ENCODE measurements at places on chromosomes 11 and 22. TPM values are rescaled to one million over a fixed set of nuclear protein-coding genes. Genes with fewer than 3 reads are reported as not detected.

Gene HTR3A
- total RNA-seq: not detected

Gene GRIK4
- 8.4 TPM for total RNA-seq

Gene SCUBE2
- 2.2 TPM for total RNA-seq

Gene MPPED2
- 0.20 TPM for total RNA-seq

Gene APOL5
- not detected for total RNA-seq

Gene OR51B5
- 0.26 TPM for total RNA-seq

Gene SHISA8
- not detected for total RNA-seq

Gene ACTN3
- 0.24 TPM for total RNA-seq

Gene FGF4
- not detected for total RNA-seq

Gene C11orf97
- not detected for total RNA-seq

Gene MIAT
- 7.9 TPM for total RNA-seq

Gene PSMC3
- 70.2 TPM for total RNA-seq

Gene OVCH2
- 8.7 TPM for total RNA-seq

Gene CLCF1
- 11.5 TPM for total RNA-seq

Gene YPEL4
- total RNA-seq: 5.8 TPM
